ENCODE measurements at places on chromosomes 5 and 9.

- DNase-seq = no peak
These were observed 59.3 kb downstream of the ZFAND5 start for GRCh38 chr9:72305707-72306106.

- no peak for DNase-seq
These were observed 278.0 kb downstream of the CETN3 start for GRCh38 chr5:90131383-90132133.

DNA sequence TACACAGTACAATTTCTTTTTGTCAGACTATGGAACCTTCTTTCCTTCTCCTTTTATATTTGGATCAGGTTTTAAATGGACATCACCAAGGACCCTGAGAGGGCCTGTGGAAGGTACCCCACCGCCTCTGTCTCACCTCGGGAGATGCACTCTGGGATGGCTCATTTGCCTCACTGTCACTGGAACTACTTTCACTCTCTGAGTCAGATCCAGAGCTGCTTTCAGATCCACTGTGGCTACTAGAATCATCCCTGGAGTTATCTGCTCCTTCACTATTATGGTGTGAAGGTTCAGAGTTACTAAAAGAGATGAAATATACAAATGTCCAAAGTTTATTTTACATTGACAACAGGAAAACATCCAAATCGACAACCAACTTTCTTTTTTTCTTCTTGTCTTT is 24.6 kb downstream of the LEAP2 start:
- no peak for DNase-seq

DNA sequence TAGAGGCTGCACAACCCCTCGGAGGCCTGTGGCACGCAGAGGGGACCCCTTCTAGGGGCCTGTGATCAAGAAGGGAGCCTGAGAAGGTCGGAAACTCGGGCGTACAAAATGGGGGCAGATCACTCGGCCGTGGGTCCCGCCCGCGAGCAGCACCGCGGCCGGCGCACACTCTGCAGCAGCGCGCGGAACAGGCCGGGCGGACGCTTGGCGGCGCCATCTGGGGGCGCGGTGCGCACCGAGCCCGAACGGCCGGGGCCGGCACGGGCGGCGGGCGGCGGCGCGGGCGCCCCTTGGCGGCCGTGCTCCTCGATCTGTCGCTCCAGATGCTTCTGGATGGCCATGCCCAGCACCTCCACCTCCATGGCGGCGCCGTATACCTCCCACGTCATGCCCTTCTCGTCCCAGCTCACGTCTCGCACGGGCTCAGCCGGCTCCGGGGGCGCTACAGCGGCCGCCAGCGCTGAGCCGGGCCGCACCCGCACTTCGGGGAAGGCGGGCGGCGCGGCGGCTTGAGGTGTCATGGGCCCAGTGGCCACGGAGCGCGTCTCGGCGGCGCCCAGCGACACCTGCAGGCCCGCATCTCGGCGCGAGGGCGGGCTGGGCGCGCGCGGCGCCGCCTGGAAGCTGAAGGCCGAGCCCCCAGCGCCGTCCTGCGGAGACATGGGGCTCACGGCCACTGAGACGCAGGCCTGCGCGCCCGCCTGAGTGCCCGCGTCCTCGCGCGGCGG is 13.1 kb downstream of the GPRIN1 start:
- no peak for DNase-seq

DNA sequence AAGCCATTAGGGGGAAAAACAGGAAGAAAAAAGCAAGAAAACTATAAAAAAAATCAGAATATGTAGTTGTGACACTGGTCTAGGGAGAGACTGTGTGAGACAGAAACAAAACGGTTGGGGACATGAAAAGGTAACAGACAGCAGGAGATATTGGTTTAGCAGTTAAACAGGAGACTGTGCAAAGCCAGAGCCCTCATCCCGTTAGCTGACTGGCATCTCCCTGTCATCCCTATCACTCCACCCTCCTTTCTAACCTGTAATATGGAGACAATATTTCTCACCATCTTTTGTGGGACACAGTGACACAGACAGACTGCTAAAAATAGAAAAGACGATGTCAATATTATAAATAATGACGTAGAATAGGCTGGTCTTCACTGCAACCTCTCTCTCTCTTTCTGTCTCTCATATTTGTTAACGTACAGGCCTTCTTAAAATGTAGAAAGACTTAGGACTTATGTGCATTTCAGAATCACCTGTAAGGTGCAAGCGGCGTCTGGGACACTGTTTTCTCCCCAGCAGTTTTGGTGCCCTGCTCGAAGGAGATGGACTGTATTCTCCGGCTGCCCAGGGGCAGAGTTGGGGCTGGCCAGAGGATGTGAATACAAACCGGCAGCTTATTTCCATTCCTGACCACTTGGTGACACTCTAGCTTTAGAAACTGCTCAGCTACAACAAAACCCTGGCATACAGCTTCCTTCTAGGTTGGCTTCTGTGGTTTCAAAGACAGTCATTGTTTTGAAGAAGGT is 190.6 kb downstream of the MAT2B start:
- DNase-seq = no peak
